ENCODE measurements at places on chromosomes 5 and 9. TPM values are rescaled to one million over a fixed set of nuclear protein-coding genes. Genes with fewer than 3 reads are reported as not detected.

Gene ENHO
- not detected for total RNA-seq

Gene SPINK4
- not detected for total RNA-seq

Gene ANKRD18B
- 0.34 TPM for total RNA-seq

Gene ARL14EPL
- 0.07 TPM for total RNA-seq

Gene CYLC2
- not detected for total RNA-seq

Gene TLX3
- not detected for total RNA-seq

Gene MPDZ
- total RNA-seq, result 32.8 TPM

Gene PDE6A
- 0.05 TPM for total RNA-seq

Gene ANKRD20A1
- total RNA-seq, result not detected

Gene ARRDC1
- total RNA-seq, result 29.7 TPM

Gene NEURL1B
- 5.3 TPM for total RNA-seq

Gene IFNK
- not detected for total RNA-seq

Gene ABITRAM
- 7.2 TPM for total RNA-seq

Gene CDC20B
- total RNA-seq, result not detected

Gene WNK2
- total RNA-seq, result not detected

Gene IFNA10
- not detected for total RNA-seq

Gene TRIM7
- 16.6 TPM for total RNA-seq

Gene PCDHGB1
- total RNA-seq, result 0.60 TPM

Gene TMEM141
- total RNA-seq, result 113 TPM

Data from mammary microvascular endothelial cell (primary cell).